ENCODE measurements at places on chromosomes 12 and 14.

DNA sequence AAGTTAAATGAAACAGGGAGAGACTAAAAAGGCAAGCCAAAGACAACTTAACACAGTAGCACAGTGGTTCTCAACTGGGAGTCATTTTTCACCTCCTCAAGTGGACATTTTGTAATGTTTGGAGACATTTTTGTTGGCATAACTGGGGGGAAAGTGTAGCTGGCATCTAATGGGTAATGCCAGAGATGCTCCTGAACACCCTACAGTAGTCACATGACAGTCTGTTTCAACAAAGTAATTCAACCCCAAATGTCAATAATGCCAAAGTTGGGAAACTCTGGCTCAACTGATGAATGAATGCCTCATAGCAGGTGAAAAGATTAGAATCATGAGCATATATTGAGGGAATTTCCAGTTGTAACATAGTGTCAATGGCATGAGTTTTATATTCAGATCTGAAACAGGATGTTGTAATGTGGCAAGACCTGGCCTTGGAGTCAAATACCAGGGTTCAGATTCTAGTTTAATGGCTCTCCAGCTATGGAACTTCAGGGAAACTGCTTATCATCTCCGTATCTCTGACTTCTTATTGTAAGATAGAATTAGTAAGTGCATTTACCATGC is 2.4 kb upstream of the OR4K5 start:
- DNase-seq = no peak

GRCh38 chr14:77638771-77639171 is 22.3 kb upstream of the SPTLC2 start:
- DNase-seq = no peak

GRCh38 chr12:90298289-90298948 is 589.8 kb upstream of the ATP2B1 start:
- no peak for DNase-seq

- DNase-seq = no peak
These were observed 70.5 kb upstream of the FRMD6 start for GRCh38 chr14:51581017-51581881.

DNA sequence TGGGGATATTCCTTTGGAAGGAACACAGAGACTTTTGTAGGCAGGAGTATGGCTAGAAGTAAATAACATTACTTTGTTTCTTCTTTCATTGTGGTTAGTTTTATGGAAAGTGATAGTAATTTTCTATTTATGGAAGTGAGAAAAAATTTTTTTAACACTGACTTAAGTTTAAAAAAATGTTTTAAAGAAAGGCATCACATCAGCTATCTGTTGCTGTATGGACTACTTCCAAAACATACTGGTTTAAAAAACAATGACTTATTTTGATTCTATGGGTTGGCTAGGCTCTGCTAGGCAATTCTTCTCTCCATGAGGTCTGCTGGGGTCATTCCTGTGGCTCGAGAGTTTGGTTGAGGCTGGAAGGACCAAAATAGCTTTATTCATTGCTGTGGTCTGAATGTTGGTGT is 31.7 kb upstream of the SLC38A2 start:
- no peak for DNase-seq

GRCh38 chr14:79511146-79511545 is 700.2 kb downstream of the DIO2 start:
- DNase-seq = no peak

Data from stimulated activated CD8-positive, alpha-beta memory T cell treated with anti-CD3 and anti-CD28 coated beads, Interleukin-15, amount 100 ng/mL, for 1 hour (primary cell).